EL (cell line): ENCODE measurements at places on chromosomes 16 and 17.

- no peak for DNase-seq
Observed at GRCh38 chr17:4186357-4186881, 43.4 kb downstream of the CYB5D2 start.

DNA sequence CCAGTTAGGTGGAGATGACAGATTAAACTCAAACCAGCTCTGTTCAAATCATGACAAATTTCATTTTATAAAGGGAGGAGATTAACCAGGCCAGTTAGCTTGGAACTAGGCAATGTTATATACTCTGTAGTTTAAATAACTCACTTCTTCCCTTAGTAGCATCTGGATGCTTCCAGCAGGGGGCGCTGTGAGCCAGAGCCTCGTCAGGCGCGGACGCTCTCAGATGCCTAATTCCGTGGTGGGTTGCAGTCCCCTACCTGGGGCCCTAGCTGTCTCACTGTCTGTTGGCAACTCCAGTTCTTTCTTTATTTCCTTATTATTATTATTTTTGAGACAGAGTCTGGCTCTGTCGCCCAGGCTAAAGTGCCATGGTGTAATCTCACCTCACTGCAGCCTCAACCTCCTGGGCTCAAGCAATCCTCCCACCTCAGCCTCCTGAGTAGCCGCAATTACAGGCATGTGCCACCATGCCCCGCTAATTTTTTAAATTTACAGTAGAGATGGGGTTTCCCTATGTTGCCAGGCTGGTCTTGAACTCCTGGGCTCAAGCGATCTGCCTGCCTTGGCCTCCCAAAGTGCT lies 17.3 kb upstream of the WFDC1 start:
- peak; percentile 47 for DNase-seq

DNA sequence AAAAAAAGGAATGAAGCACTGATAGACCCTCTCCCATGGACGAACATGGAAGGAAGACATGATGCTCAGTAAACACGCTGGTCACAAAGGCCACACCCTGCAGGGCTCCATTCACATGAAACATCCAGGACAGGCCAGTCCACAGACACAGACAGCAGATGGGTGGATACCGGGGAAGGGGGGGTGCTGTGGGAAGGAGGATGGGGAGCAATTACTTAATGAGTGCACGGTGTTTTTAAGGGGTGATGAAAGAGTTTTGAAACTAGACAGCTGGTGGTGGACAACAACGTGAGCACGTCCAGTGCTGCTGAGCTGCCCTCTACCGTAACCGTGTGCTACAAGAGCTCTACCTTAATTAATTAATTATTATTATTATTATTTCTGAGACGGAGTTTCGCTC lies 6.0 kb upstream of the SLC16A3 start:
- no peak for DNase-seq

GRCh38 chr17:76369804-76370203 lies 14.6 kb upstream of the SPHK1 start:
- no peak for DNase-seq

DNA sequence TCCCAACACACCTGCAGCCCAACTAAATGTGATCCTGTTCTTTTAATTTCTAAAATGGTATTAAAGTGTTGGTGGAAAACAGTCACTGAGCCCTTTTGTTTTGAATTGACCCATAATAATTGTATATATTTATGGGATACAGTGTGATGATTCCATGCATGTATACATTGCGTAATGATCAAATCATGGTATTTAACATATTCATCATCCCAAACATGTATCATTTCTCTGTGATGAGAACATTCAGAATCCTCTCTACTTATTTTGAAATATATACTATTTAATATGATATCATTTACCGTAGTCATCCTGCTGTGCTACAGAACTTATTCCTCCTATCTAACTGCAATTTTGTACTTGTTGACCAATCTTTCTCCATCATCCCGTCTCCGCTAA lies 14.0 kb upstream of the MYH10 start:
- DNase-seq: no peak

- no peak for DNase-seq
Observed at GRCh38 chr17:36129616-36130015, 26.0 kb downstream of the CCL4 start.
